ENCODE measurements at places on chromosomes 3 and 15. TPM values are rescaled to one million over a fixed set of nuclear protein-coding genes. Genes with fewer than 3 reads are reported as not detected.

IL17RB gene
- polyA plus RNA-seq = 0.79 TPM

GOLGA8R gene
- 0.16 TPM for polyA plus RNA-seq

PTH1R gene
- 0.60 TPM for polyA plus RNA-seq

FBN1 gene
- polyA plus RNA-seq = 374 TPM

CRYGS gene
- 1.3 TPM for polyA plus RNA-seq

TICRR gene
- polyA plus RNA-seq = 1.2 TPM

CADPS gene
- polyA plus RNA-seq = 3.0 TPM

FETUB gene
- polyA plus RNA-seq = not detected

NR2F2 gene
- 23.8 TPM for polyA plus RNA-seq

SLC24A5 gene
- not detected for polyA plus RNA-seq

PP2D1 gene
- 0.16 TPM for polyA plus RNA-seq

AGBL1 gene
- polyA plus RNA-seq = not detected

RFX7 gene
- polyA plus RNA-seq = 4.4 TPM

STRA6 gene
- polyA plus RNA-seq = not detected

CNTN4 gene
- polyA plus RNA-seq = not detected

SLC12A8 gene
- polyA plus RNA-seq = 3.4 TPM

NKIRAS1 gene
- 17.2 TPM for polyA plus RNA-seq

ACTRT3 gene
- 3.3 TPM for polyA plus RNA-seq

FOXL2 gene
- polyA plus RNA-seq = 0.71 TPM
